Activated CD4-positive, alpha-beta T cell treated with anti-CD3 and anti-CD28 coated beads for 36 hours (primary cell): ENCODE measurements at places on chromosomes 6 and 20. TPM values are rescaled to one million over a fixed set of nuclear protein-coding genes. Genes with fewer than 3 reads are reported as not detected.

DNA sequence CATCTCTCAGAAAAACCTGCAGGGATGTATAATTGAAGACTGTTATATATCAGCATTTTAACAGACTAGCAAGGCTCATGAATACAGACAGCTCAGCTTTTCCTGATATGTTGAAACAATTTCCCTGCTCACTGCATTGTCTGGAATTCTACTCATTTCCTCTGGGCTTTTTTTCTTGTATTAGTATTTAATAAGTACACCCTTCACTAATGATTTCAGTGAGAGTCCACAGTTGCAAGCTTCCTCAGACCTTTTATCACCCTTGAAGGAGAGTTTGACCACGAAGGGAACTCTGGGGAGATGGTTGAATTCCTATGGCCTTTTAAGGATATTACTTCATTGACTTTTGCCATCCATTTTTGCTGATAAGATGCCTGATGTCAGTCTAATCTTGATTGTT lies 248.7 kb downstream of the ADGB start:
- no peak for DNase-seq

DNA sequence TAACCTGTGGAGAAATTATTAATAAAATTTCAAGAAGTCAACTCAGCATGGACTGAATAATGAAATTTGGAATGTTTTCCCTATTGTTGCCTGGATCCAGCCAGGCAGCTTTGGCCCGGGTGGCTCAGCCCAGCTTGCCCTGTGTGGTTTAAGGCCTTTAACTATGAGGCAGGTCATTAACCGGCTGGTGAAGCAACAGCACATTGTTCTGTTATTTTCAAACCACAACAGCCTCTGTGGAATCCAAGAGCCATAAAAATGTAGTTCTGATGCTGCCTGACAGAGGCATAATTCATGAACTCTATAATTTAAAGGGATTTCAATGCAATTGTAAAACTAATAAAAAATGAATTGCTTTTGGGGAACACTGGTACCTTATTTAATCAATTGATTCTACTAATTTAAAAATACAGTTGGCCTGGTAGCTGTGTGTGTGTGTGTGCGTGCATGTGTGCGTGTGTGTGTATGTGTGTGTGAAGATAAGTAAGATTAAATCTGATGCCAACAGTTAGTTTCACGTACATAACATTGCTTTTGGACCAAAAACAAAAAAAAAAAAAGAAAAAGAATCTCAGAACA lies 117.7 kb downstream of the RPS12 start:
- DNase-seq, result no peak

DNA sequence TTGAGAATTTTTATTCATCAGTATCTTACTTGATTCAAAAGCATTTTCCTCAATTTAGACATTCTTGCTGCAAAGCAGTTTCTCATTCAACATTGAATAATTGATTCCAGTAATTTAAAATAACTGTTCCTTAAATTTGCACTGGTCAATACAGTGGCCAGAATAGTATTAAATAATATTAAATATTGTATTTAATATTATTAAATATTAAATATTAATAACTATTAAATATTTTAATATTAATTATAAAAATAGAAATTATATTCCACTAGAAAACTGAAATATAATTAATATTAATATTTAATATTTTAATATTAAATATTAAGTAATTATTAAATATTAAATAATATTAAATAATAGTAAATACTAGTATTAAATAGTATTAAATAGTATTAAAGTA lies 758.8 kb downstream of the EYS start:
- no peak for DNase-seq

- DNase-seq, result no peak
Measured at GRCh38 chr6:106281661-106282060, 43.9 kb downstream of the ATG5 start.

- DNase-seq, result no peak
Measured at GRCh38 chr20:49874696-49875095, 40.6 kb downstream of the SPATA2 start.

GRCh38 chr6:88086792-88087191 lies 39.2 kb downstream of the SPACA1 start:
- no peak for DNase-seq

GRCh38 chr6:53803081-53803860 lies 8.5 kb downstream of the LRRC1 start:
- DNase-seq, result no peak

- no peak for DNase-seq
Measured at GRCh38 chr6:78483553-78484197, 383.7 kb upstream of the IRAK1BP1 start.

DNA sequence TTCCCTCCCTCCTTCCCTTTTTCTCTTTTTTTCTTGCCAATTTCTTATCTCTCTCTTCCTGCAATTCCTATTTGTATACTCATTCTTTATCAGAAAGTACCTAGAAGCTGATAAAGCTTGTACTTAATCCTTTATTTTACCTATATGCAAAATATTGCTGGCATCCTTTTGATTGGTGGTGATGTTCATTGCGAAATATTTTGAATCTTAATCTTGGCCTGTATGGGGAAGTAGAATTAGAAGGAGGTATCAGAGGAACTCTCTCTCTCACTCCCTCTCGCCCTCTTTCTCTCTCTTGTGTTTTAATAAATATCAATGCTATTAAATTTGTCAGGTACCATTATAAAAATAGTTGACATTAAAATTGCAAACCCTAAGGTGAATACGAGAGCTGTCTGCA lies 52.8 kb downstream of the UST start:
- DNase-seq, result no peak

DNA sequence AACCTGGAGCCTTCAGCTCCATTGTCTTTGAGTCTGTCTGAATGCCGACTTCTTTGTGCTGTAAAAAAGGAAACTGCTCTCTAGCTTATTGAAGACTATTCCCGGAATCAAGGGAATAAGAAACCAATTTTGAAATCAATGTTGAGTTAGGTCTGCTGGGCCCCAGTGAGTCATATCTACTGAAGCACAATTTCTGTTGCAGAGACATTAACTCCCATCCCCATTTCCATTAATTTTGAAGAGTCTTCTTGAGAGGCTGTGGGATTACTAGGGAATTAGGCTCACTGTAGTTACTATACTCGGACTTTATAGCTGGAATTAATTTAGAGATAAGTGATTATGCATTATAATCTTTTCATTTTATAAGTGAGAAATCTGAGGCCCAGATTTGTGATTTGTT lies 116.7 kb downstream of the SLC35F1 start:
- DNase-seq, result no peak

GRCh38 chr6:156786652-156787051 lies 9.5 kb downstream of the ARID1B start:
- DNase-seq, result no peak

GRCh38 chr6:165447141-165447540 lies 137.7 kb upstream of the C6orf118 start:
- DNase-seq, result no peak

- no peak for DNase-seq
Measured at GRCh38 chr6:143111443-143111842, 50.8 kb downstream of the AIG1 start.

DNA sequence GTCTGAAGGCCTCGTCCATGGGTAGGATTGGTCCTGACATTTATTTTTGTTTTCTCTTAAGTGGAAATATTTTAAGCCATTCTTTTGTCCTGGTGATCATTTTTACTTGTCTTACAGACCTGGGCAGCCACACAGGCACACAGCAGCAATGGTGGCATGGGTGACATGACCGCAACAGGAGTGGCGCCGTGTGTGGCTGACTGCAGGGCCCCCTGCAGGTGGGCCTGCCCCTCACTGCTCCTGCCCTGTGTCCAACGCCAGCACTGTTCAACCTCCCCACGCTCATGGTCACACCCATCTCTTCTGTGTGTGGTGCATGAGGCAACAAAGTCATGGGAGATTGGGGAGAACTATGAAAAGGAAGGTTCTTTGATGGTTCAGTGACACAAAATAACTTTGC lies 151.9 kb downstream of the MYLK4 start:
- DNase-seq, result no peak

- DNase-seq, result no peak
Measured at GRCh38 chr6:125157280-125157679, 3.7 kb downstream of the TPD52L1 start.

DNA sequence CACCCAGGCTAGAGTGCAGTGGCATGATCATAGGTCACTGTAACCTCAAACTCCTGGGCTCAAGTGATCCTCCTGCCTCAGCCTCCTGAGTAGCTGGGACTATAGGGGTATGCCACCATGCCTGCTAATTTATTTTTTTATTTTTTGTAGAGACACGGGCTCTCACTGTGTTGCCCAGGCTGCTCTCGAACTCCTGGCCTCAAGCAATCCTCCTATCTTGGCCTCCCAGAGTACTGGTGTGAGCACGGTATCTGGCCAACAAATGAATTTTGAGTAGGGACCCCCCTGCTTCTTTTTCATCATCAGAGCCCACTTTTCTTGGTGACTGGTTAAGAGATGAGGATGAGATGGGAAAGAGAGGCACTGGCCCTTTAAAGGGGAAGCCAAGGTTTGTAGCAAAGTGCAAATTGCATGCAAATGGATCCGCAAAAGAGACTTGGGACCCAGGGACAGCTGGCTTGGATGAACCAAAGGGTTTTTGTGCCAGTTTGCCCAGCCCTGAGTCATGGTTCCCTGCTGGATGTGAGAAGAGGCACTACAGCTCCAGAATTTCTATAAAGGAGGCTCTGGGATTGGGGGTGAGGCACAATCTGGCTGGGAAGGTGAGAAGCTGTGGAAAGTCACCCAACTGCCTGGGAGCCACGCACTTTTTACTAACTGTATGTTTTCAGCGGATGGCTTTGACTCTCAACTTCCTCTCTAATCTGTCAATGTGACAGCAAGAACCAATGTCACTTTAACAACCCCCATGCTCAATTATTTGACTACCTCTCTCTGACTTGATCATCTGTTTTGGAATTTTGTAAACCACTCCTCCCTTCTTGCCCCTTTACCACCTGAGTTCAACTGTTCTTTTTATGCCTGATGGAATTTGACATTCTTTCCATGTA lies 58.7 kb upstream of the RNF24 start:
- no peak for DNase-seq

- DNase-seq, result no peak
Measured at GRCh38 chr6:11085758-11086435, 7.7 kb upstream of the SMIM13 start.

DNA sequence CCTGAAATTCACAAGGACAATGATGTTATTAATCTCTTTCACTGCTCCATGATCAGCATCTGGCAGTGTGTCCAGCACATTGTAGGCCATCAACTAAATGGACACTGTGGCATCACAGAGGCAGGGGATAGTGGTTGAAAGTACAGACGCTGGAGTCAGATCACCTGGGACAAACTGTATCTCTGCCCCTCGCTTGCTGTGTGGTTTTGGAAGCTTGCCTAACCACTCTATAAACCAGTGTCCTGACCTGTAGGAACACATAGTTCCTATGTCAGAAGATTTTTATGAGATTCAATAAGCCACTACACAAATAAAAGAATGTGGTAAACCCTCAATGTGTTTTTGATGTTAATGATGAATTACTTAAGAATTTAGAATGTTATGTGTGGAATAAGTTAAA lies 219.3 kb upstream of the RNF217 start:
- no peak for DNase-seq

DNA sequence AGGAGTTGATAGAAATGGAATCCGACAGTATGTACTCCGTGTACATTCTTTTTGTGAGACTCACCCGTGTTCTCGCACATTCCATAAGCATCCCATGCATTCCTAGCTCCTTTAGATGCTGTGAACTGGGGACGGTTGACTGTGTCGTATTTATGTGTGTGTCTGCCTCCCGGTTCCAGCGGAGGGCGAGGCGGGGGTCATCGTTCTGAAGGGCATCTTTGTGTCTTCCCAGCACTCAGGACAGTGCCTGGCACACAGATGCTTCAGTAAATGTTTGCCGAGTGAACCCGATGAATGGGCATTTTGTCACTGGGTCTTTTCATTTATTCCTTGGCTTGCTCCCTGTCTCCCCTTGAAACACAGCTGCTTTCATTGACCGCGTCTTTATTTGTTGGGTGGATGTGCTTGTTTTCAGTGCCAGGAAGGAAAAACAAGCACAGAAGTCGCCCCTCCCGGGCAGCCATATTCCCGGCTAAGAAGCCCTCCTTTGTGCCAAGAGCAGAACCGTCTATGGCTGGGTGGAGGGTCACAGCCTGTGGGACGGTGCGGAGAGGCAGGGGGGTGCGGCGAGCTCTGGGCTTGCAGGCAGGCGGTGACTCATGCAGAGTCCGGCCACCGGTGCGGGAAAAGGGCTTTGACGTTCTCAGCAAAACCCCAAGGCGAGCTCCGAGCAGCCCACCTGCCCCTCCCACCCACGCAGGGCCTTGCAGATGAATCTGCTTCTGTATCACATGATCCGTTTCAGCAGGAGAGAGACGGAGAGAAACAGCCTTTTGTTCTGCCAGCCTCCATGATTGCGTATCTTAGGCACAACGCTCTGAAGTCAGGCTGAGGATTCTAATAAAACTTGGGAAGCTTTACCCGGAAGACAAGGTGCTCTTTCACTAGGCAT lies 11.2 kb upstream of the PSMG4 start:
- DNase-seq, result no peak

GRCh38 chr6:106227612-106228507 lies 97.7 kb downstream of the ATG5 start:
- DNase-seq, result no peak

GRCh38 chr6:137601471-137601870 lies 107.3 kb upstream of the OLIG3 start:
- no peak for DNase-seq

DNA sequence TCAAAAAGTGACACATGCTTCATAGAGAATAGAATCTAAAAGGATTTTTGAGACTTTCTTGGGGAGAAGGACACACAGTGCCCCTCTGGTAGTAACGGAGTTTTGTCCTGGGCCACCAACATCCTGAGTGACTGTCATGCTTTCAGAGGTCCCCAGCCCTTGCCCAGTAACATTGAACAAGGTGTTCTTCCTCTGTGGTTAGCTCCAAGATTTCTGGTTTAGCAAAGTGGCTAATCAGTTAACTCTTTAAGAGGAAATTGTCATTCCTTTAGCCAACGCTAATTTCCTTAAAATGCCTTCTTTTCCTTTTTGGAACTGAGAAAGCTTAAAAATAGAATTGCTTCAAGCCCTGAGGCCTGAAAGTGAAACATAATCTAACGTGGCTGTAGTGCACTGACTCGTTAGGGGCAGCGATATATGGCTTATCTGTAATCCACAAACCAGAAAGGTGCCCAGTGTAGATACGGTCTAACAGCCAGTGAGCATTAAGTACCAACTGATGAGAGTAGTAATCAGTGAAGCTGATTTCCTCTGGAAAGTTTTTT lies 7.8 kb downstream of the E2F3 start:
- DNase-seq, result peak; percentile 25

GRCh38 chr6:91486200-91486599 lies 899.3 kb upstream of the MAP3K7 start:
- DNase-seq, result no peak

GRCh38 chr20:34621383-34622367 lies 55.2 kb downstream of the PIGU start:
- DNase-seq, result no peak

- DNase-seq, result no peak
Measured at GRCh38 chr6:164210323-164210722, 795.8 kb downstream of the QKI start.

GRCh38 chr6:8392569-8392968 lies 42.8 kb downstream of the SLC35B3 start:
- DNase-seq, result no peak

GRCh38 chr6:35663447-35664235 lies 25.1 kb downstream of the FKBP5 start:
- no peak for DNase-seq

Gene C4A
- 3.9 TPM for total RNA-seq

Gene TRIM15
- 0.18 TPM for total RNA-seq

Gene HRH3
- total RNA-seq, result not detected

Gene MYLIP
- total RNA-seq, result 10.6 TPM

Gene PLN
- not detected for total RNA-seq

Gene PAQR8
- 9.0 TPM for total RNA-seq

Gene L3MBTL1
- 6.5 TPM for total RNA-seq

Gene HMGCLL1
- not detected for total RNA-seq

Gene FHL5
- not detected for total RNA-seq
